H9 (cell line): ENCODE measurements at places on chromosomes 16 and 17.

- no peak for DNase-seq
Measured at GRCh38 chr17:16281351-16281750, 64.3 kb downstream of the PIGL start.

GRCh38 chr17:17750881-17751280 is 69.6 kb downstream of the RAI1 start:
- DNase-seq, result no peak

DNA sequence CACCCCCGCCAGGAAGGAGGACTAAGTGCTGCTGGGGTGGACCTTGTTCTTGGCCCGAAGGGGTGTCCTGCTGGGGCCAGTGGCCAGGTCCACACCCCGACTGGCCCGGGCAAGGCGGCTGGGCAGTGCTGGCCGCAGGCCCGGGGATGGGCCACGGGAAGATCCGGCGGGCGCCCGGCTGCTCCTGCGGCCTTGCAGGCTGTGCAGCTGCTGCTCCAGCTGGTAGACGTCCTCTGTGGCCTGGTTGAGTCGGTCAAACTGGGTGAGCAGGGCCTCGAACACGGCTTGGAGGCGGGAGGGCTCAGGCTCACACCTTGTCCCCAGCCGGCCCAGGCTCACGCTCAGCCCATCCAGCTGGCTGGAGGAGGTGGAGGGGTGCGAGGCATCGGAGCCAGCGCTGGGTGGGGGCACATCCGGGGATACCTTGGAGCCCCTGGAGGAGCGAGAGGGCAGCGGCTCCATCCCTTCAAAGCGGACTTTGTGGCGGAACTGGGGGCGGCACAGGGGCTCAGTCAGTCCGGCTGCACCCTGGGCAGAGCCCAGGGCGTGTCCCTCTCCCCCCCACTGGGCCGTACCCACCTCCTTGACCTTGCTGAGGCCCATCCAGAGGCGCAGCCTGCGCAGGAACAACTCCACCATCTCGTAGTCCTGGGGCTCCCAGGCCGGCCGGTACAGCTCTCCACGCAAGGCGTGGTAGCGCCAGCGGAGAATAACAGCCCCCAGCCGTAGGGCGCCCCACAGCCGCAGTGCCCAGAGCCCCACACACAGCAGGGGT is 42.1 kb downstream of the TSC2 start:
- DNase-seq, result no peak

- DNase-seq, result no peak
Measured at GRCh38 chr16:81797443-81797842, 18.4 kb downstream of the PLCG2 start.

DNA sequence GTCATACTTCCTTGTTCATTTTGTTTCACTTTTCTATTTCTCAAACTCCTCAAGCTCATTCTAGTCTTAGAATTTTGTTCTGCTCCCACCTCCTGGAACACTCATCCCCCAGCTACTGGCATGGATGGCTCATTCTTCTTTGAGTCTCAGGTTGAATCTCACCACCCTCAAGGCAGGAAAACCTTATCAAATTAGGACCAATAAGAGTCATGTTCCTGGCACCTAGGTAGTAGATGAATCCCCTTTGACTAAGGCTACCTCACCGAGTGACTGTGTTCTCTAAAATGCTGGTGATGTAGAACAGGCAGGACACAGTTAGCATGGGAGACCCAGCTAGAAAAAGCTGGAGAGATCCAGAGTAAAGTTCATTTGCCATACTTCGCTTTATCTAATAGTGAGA is 1050.8 kb upstream of the EEF2KMT start:
- no peak for DNase-seq

DNA sequence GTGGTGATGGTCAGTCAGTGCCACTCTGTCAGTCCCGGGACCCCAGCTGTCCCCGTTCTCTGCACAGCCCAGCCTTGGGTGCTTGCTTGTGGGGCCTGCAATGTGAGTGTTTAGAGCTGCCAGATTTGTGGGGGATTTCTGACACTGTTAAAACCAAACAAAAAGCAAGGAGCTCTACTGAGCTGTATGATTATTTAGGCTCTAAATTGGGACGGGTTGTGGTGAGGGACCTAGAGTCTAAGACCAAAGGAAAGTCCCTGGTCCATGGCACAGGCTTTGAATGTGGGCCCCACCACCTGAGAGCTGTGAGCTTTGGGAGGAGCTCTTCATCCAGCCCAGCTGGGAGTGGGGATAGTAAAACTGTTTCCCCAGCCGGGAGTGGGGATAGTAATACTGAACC is 63.3 kb downstream of the KSR1 start:
- DNase-seq, result no peak
